Small intestine (tissue), 16 donors: ENCODE measurements at places on chromosomes 6 and 20.

DNA sequence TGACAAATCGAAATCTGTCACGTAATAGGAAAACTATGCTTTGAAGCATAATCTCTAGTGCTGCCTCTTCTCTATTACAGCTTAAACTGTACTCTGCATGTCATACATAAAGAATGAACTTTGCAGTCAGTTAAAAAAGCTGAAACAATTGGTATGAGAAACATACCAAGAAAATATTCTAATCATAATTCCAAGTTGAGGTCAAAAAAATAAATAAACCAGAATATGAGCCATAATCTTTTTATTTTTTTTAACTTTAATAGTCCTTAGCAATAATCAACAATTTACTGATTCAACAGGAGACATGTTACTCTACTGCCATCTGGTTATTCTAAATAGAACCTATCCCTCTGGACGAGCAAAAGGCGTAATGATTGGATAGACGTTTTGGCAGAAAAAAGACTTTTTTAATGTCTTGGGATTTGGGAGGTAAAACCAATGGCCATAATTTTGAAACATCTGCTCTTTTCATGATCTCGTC is 224.4 kb upstream of the FLRT3 start:
- no peak for DNase-seq

GRCh38 chr6:23280437-23280836 is 711.1 kb downstream of the HDGFL1 start:
- DNase-seq = no peak

GRCh38 chr6:107408714-107409113 is 50.6 kb downstream of the PDSS2 start:
- no peak for DNase-seq

DNA sequence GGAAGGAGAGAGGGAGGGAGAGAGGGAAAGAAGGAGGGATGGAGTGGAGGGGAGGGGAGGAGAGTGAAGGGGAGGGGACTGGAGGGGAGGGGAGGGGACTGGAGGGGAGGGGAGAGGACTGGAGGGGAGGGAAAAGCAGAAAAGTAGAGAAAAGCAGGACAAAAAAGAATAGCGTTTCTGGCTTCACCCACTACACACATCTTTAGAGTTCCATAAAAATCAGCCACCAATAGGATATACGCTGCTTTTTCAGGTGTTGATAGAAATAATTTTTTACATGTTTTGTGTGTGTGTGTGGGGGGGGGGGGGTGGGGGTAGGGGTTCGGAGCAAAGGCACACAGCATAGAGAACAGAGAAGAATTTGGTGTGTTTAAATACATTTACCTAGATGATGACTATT is 1259.1 kb downstream of the EPHA7 start:
- no peak for DNase-seq

GRCh38 chr20:33789109-33789857 is 21.9 kb upstream of the CHMP4B start:
- peak; percentile 89 for DNase-seq
